ENCODE measurements at places on chromosomes 7 and 10.
A peak's percentile ranks its signal among the peaks of the same experiment; 100 is the strongest.

DNA sequence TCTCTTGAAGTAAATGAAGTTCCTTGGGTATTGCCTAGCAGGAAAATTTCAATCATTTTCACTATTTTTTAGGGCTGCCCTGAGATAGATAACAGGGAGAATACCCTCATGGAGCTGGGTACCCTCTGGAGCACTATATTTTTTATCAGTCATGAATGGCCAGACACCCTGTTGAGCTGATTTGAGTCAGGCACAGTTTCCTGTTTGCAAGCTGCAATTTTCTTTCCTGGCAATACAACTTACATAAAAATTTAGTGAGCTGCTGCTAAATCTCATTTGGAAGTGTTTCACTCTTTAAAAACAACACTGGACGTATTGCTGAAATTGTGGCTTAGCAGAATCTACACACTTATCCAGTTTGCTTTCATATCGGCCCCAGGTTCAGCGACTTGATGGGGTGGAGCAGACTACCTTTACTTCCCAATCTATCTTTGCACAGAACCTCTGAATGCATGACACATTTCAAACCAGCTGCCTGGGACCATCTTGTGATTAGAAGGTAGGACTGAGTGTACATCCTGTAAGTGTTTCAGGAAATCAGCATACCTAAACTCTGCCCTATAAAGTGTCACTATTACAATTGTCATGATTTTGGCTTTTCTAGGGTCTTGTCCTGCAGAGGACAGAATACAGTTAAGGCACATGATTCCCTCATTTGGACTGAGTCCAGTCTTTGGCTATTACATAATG, 125.7 kb upstream of the FAM3C start:
- no peak for DNase-seq

GRCh38 chr10:101767600-101767945, 8.3 kb downstream of the FGF8 start:
- no peak for DNase-seq

DNA sequence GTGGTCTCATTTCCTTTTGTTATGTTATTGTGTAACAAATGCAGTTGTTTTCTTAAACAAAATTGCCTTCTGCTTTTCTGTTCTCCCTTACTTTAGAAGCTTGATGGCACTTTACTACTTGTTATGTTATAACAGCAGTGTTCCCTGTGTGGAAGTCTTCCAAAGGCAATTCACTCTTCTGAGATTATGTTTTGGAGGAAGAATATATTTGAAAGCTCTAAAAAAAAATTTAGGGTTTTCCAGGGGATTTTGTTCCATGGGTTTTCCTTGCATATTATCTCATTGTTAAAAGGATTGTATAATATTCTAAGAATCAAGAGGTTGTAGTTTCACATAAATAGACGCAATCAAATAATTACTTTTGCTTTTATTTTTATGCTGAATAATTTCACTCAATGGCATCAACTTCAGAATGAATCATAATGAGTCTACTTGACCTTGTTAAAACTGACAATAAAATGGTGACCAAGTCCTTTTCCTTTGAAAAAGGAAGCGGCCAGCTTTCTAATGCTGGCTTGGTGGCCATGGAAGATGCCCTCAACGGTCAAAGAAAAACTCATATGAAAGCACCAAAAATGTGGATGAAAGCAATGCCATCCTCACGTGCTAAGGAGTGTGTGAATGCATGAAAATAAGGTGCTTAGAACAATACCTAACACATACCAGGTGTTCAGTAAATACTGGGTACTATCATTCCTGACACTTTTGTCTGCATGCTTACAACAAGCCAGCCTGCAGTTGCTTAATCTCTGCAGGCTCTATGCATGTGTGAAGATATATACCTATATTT, 92.4 kb upstream of the KLF6 start:
- no peak for DNase-seq

GRCh38 chr7:47422611-47423010, 159.3 kb downstream of the TNS3 start:
- no peak for DNase-seq

- no peak for DNase-seq
Observed at GRCh38 chr7:43462836-43463235, 120.1 kb upstream of the STK17A start.

DNA sequence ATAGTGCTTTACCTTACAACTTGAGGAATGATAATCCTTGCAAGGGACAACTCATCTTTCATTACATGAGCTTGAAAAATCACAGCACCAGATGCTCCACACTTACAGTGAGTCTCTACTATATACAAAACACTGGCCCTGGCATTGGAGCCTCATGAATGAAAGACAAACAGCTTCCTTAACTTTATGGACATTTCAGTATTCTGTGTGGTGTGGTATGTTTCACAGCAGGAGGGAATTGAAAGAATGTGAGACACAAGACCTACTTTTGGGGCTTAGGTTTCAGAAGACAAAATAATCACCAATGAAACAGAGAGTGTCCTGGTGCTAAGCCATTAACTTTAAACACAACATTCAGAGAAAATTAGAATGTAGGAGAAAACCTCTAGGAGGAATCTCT, 1249.6 kb downstream of the XPNPEP1 start:
- DNase-seq, result no peak

DNA sequence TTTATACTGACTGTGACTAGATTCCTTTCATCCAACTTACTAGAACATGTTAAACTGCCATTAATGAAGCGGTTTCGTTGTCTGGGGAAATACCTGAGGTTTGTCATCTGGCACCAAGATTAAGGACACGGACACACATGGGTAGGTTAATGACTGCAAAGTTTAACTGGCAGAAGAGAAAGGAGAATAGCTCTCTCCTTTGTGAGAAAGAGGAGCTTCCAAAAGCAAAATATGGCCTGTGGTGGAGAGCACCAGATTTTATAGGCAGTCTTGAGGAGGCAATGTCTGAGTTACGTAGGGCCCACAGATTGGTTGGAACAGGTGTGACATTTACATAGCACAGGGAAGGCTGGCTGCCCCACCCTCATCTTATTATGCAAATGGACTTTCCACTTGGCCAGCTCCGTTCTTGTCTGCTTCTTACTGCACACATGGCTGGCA, 1193.0 kb upstream of the CELF2 start:
- no peak for DNase-seq

- no peak for DNase-seq
Observed at GRCh38 chr10:69327463-69328379, 49.4 kb downstream of the HK1 start.

GRCh38 chr7:86963599-86964230, 95.7 kb downstream of the ELAPOR2 start:
- DNase-seq, result no peak

GRCh38 chr10:113160641-113161040, 210.6 kb downstream of the TCF7L2 start:
- no peak for DNase-seq

DNA sequence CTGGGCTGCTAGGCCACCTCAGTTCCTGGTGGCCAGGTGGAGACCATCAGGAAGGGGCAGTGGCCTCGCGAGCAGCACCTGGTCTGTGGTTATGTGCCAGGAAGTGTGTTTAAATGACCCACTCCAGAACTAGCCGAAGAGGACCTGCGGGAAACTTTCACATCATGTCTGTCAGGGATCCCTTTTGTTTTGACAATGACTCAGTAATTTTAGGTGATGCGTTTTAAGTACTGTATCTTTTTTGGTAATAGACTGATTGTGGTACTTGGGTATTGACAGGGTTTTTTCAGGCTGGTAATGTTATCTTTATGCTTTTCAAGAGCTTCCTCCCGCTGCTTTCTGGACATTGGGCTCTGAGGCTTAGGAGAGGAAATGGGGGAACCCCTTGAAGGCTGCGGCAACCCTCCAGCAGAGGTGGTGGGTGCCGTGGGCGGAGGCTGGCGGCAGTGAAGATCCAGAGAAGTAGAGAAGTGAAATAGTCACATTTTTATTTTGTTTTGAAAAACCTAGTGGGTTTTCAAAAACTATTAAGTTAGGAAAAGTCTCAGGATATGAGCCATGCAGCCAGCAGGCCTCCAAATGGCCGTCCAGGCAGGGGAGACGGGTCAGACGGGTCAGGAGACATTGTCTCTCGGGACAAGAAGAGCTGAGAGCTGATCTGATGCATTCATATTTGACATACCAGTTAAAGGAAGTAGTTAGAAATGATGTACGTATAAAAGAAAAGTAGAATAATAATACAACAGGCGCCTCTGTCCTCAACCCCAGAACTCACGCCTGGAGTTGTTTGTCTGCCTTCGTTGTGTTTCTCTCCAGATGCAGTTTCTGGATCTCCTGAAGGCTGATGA, 27.7 kb downstream of the PPP2R2D start:
- DNase-seq, result no peak

GRCh38 chr7:375321-375831, 85.4 kb downstream of the FOXL3 start:
- DNase-seq, result no peak

DNA sequence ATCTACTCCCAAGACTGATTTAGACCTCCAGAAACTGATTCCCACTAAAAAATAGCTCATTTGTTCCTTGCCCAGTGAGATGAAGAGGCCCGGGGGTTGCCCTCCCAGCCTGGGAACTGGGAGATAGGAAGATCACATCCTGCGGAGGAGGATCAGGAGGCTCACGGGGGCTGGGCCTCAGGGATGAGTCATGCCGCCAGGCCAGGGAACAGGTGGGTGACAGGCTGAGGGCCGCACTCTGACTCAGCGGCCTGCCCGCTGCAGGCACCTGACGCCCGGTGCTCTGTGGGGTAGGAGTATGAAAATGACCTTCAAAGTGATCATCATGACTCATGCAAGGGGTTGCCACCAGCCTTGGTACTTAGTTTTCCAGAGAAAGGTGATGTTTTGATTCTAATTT, 104.5 kb upstream of the ZPBP start:
- peak; percentile 78 for DNase-seq

DNA sequence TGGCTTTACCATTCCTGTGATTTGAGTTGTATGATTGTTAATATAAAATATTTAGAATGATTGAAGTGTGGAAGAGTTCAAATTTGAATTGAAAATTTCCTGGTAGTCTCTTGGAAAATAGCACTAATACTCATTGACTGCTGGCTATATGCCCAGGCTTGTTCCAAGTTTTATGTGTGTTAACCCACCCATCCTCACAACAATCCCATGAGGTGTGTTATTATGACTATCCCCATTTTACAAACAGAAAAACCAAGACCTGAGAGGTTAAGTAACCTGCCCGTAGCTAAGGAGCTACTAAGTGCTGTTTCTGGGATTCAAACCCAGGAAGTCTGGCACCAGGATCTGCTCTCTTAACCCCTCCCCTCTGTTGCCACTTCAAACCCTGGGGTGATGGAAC, 213.9 kb downstream of the CREB5 start:
- DNase-seq, result no peak

DNA sequence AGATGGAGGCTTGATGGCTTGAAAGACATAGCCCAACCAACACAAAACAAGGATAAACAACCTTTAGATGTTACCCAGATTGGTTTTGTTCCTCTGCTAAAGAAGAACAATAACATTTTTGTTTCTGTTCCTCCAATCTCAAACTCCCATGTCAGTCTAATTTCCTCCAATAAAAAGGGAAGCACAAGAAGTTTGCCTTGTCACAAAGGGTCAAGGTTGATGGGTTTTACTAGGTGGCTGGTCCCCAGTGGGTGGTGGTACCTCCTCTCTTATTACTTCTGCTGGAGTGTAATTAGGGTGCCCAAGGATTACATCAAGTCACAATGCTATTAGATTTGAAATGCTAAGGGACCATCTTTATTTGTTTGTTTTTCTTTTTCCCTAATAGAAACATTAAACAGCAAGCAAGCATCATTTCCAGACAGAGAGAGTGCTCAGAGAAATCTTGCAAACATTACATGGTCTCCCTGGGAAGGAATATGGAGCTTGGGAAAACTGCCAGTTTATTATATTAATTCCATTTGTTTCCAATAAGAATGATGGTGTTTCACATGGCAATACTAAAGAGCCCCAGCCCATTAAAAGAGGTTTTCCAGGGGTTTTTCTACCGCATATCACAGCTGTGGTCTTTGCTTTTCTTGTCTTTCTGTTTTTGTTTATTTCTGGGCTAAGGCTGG, 78.3 kb upstream of the AOAH start:
- no peak for DNase-seq

DNA sequence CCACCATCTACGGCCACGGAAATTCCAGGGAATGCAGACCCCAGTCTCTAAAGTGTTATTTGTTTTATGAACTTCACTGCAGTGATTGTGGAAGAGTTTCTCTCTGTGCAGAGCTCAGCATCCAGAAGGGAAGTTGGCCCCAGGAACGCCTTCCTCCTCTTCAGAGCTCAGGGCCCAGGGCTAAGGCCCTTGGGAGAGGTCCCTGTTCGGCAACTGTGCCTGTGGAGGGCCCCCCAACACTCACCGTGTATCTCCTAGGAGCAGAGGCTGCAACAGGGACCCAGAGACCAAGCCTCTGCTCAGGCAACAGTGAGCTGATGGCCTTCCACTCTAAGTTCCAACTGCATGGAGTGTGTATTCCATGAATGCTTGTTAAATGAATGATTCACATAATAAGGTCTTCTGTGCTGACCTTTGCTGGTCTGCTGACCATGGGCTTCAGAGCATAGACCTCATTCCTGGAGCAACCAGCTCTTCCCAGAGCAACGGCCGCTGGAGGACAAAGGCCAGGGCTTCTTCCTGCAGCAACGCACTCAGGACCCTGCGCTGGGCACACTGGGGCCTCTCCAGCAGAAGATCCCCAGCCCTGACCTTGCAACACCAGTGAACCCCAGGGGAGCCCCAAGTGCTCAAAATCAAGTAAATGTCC, 7.7 kb downstream of the DIP2C start:
- no peak for DNase-seq

All from WERI-Rb-1 (cell line).